HepG2 (cell line): ENCODE measurements at places on chromosomes 2 and 18. TPM values are rescaled to one million over a fixed set of nuclear protein-coding genes. Genes with fewer than 3 reads are reported as not detected.

The LOXHD1 gene
- not detected in 2 replicates for total RNA-seq

The ELOA2 gene
- total RNA-seq: not detected in 2 replicates

The LIMS2 gene
- total RNA-seq: 0.90 and 1.0 TPM in 2 replicates

The FOXD4L1 gene
- total RNA-seq: 0.14 and 0.29 TPM in 2 replicates

The PLEKHH2 gene
- 0.52 and 1.1 TPM in 2 replicates for total RNA-seq

The MYO3B gene
- not detected in 2 replicates for total RNA-seq

The LDLRAD4 gene
- total RNA-seq: 10.4 and 13.6 TPM in 2 replicates

The TMEM127 gene
- total RNA-seq: 15.7 and 21.5 TPM in 2 replicates

The EN1 gene
- not detected in 2 replicates for total RNA-seq

The CHRND gene
- 0.10 TPM in 1 of 2 replicates, not detected in the other for total RNA-seq

The KLHL41 gene
- 0.27 and 0.31 TPM in 2 replicates for total RNA-seq

The ASB18 gene
- total RNA-seq: not detected in 2 replicates

The OTOS gene
- not detected in 2 replicates for total RNA-seq

The ARHGAP15 gene
- not detected in 2 replicates for total RNA-seq

The AFF3 gene
- total RNA-seq: not detected in 2 replicates

The SLC9A4 gene
- total RNA-seq: not detected in 2 replicates

The RNF25 gene
- 37.0 and 37.1 TPM in 2 replicates for total RNA-seq

The KIF3C gene
- total RNA-seq: 3.4 and 3.6 TPM in 2 replicates

The RIT2 gene
- total RNA-seq: not detected in 2 replicates

The ANKRD23 gene
- total RNA-seq: 0.35 and 1.5 TPM in 2 replicates

The SPP2 gene
- total RNA-seq: not detected in 2 replicates

The ERFE gene
- total RNA-seq: not detected in 2 replicates

The SLC5A7 gene
- not detected in 2 replicates for total RNA-seq

The PDE6D gene
- 14.1 and 22.6 TPM in 2 replicates for total RNA-seq

The ATOH8 gene
- total RNA-seq: 0.11 and 0.13 TPM in 2 replicates

The SMIM21 gene
- total RNA-seq: not detected in 2 replicates

The LIPG gene
- total RNA-seq: 4.9 and 10.8 TPM in 2 replicates

The NEB gene
- total RNA-seq: 0.18 and 0.24 TPM in 2 replicates

The ZEB2 gene
- total RNA-seq: not detected in 2 replicates

The ALPI gene
- not detected in 2 replicates for total RNA-seq

The GDF7 gene
- 10.2 and 15.0 TPM in 2 replicates for total RNA-seq

The FER1L5 gene
- 0.02 TPM in 1 of 2 replicates, not detected in the other for total RNA-seq

The ATP6V1C2 gene
- 0.04 TPM in 1 of 2 replicates, not detected in the other for total RNA-seq

The FBXO48 gene
- total RNA-seq: 0.42 and 0.59 TPM in 2 replicates

The SPATA3 gene
- not detected in 2 replicates for total RNA-seq

The LBH gene
- total RNA-seq: 0.09 and 0.10 TPM in 2 replicates

The EFR3B gene
- 0.42 and 0.56 TPM in 2 replicates for total RNA-seq
